SK-N-SH treated with all-trans-retinoic acid at 6 μM for 48 hours (cell line): ENCODE measurements at places on chromosomes 1 and 21.

- ATAC-seq, result no peak
Observed at GRCh38 chr21:16865632-16866031, 647.2 kb upstream of the CXADR start.

- ATAC-seq, result no peak; the same call in 2 of the 3 replicates
Observed at GRCh38 chr1:8350914-8351684, 33.2 kb downstream of the SLC45A1 start.

- no peak for ATAC-seq
Observed at GRCh38 chr1:101313356-101313755, 76.5 kb downstream of the S1PR1 start.

- ATAC-seq, result no peak
Observed at GRCh38 chr21:23664193-23664694, 1943.0 kb downstream of the MRPL39 start.

DNA sequence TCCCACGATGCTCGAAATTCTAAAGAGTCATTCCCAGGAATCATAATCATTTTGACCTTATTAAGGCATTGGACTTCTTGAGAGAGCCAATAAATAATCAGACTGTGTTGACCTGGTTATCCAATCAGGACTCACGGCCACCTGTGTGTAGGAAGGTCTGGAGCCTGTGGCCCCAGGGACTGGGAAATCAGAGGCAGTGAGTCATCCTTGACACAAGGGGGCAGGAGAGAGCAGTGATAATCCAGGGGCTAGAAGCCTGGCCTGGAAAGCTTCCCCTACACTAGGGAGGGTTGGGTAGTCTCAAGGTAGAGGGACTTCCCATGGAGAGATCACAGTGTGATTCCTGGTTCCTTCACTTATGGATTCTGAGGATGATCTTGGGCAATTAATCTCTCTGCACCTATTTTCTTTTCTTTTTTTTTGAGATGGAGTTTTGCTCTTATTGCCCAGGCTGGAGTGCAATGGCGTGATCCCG, 4.7 kb downstream of the MR1 start:
- peak; percentile 86 for ATAC-seq

- ATAC-seq, result no peak
Observed at GRCh38 chr1:45630429-45630828, 6.6 kb upstream of the CCDC17 start.

DNA sequence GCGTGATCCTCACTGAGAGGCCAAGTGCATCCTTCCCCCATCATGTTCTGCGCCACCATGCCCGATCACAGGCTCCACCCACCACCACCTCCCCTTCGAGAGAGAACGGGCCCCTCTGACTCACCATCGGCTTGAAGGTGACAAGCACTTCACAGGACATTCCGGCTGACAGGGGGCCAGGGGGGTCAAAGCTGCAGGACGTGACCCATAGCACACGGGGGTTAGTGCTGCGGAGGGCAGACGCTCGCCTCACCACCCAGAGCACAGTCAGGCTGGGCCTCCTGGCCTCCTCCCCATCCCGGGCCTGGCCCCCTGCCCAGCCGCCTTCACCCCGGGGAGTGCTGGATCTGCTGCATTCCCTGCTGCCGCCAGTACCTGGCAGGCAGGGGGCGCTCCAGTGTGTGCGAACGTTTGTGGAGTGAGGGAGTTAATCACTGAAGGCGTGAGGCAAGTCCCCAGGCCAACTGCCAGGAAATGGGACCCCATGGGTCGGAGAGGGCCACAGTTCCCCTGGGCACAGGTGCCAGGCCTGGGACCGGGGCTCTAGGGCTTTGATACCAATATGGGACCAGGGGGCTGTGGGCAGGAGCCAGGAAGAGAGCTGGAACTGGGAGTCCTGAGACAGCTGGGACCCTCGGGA, 40.9 kb upstream of the TMEM52 start:
- peak; percentile 93 for ATAC-seq

DNA sequence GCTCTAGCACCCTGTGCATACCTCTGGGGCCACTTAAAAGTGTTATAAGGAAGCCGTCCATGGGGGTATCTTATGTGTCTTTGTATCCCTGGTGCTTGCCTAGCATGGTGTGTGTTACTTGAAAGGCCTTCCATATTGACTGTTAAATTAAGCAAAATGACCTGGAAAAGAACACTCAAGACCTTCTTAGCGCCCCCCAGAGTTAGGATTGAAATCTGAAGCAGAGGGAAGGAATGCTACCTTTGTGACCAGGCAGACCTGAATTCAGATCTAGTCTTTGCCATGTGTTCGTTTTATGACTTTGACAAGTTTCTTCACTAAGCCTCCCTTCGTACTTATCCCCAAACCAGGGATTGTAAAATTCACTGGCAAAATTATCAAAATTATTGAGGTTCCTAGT, 59.9 kb downstream of the SLC22A15 start:
- ATAC-seq, result no peak

DNA sequence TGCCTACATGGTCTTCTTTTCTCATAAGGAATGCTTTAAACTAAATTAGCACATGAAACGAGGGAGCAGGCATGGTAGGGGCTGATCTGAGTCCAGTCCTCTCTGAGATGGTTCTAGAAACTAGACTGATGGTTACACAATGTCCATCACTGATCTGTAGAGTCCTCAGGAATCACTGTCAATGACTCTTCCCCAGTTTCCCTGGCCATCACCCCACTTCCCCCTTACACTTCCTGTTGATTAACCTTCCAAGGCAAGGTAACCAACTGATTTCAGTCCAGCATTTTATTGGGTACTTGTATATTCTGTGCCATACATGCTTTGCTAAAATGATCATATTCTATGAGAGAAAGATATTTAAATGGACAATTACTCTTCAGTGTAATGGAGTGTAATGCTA, 100.6 kb upstream of the ARTN start:
- no peak for ATAC-seq

- no peak for ATAC-seq
Observed at GRCh38 chr1:113508364-113509164, 118.2 kb downstream of the MAGI3 start.

GRCh38 chr1:163604321-163604720, 282.6 kb downstream of the NUF2 start:
- no peak for ATAC-seq

DNA sequence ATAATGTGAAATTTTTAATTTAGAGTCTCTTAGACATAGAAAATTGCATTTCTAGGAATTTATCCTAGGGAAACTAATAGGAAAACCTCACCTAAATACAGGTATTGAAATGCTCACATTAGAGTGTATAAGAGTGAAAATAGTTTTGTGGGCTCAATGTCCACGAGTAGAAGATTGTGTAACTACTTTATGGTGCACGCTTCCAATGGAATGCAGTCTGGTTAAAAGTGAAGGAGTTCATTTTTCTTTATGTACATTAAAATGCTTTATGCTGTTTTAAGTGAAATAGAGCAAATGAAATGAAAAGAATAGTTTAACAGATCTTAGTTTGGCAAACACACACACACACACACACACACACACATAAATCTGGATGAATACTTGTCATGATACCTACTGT, 278.2 kb downstream of the USP25 start:
- no peak for ATAC-seq

GRCh38 chr1:41432481-41433280, 51.8 kb downstream of the EDN2 start:
- ATAC-seq, result peak; percentile 89
